ENCODE measurements at places on chromosomes 11 and 22.
A peak's percentile ranks its signal among the peaks of the same experiment; 100 is the strongest.

- peak; percentile 45 for DNase-seq
Observed at GRCh38 chr11:32187111-32187510, 96.2 kb downstream of the RCN1 start.

GRCh38 chr22:27474711-27475547, 326.6 kb downstream of the MN1 start:
- peak; percentile 94 for DNase-seq

GRCh38 chr22:45949891-45950290, 27.1 kb downstream of the WNT7B start:
- DNase-seq = no peak

GRCh38 chr22:49517211-49517610, 310.5 kb downstream of the BRD1 start:
- no peak for DNase-seq

- DNase-seq = peak; percentile 8
Observed at GRCh38 chr11:110631551-110631950, 80.7 kb downstream of the ARHGAP20 start.

GRCh38 chr11:75326439-75326810, 25.0 kb downstream of the ARRB1 start:
- DNase-seq = no peak

DNA sequence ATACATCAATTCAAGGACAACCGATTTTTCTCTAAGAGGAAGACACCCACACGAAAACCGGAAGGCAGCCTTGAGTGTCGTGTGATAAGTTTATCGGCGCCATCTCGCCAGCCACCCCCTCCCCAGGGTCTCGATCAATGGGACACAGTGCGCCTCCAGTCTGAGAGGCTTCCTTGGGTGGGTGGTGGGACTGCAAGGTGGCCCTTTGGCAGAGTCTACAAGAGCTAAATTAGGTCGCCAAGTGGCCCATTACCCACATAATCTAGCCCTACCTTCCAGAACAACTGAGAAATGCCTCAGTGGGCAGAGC, 64.0 kb downstream of the CD6 start:
- no peak for DNase-seq

DNA sequence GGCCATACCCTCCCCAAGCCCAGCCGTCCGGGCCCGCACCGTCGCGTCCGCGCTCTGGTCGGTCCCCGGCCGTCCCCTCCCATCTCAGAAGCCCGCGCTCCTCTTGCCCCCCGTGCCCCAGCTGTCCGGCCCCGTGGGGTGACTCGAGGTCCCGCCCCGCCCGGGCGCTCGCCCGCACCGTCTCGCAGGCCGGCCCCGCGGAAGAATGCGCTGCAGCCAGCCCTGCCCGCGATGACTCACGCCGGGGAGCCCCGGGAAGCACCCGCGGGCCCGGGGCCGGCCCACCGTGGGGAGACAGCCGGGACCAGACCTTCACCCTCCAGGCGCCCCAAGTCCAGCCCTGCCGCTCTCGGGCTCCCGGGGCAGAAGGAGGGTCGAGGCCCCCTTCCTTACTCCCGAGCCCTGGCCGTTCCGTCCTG, 320 bp upstream of the PHLDA2 start:
- DNase-seq = peak; percentile 87
